ENCODE measurements at places on chromosomes 4 and X.
A peak's percentile ranks its signal among the peaks of the same experiment; 100 is the strongest.

DNA sequence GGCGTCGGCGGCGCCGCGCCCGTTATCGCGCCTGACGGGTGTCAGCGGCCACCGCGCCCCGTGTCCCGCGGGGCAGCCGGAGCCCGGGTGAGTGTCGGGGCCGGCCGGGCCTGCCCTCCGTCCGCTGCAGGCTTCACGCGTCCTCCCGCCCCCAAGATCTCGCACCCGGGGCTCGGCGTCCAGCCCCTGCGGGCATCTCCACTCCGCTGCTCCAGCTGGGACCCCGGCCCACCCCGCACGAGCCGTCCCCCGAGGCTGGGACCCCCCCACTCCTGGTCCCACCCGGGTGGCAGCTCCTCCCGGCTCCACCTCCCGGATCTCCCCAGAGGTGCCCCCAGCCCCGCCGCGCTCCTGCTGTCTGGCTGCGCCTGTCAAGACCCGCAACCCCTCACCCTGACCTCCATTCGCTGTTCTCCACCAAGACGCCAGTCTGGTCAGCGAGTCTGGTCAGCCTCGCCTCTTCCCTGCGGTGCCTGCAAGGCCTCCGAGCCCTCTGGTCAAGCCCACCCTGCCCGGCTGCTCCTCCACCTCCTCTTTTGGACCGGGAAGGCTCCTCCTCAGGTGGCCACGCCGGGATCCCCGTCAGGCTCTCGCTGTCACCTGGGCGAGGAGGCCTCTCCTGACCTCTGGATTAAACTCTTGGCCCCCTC is 66.0 kb upstream of the NKX1-1 start:
- no peak for DNase-seq

DNA sequence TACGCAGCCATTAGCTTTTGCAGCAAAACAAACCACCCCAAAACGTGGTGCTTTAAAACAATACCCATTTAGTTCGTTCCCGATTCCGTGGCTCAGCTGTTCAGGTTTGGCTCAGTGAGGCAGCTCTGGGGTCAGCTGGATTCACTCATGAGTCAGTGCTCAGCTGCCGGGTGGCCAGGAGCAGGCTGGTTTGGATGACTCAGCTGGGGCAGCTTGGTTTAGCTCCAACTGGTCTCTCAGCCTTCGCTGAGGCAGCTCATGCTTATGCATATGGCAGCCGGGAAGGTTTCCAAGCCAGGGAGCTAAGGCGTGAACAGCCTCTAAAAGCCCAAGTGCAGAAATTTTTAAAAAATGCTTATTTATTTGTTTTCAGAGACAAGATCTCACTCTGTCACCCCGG is 13.3 kb upstream of the CD99 start:
- DNase-seq: peak; percentile 99

GRCh38 chrX:149513825-149514428 is 8.8 kb upstream of the IDS start:
- peak; percentile 45 for DNase-seq

DNA sequence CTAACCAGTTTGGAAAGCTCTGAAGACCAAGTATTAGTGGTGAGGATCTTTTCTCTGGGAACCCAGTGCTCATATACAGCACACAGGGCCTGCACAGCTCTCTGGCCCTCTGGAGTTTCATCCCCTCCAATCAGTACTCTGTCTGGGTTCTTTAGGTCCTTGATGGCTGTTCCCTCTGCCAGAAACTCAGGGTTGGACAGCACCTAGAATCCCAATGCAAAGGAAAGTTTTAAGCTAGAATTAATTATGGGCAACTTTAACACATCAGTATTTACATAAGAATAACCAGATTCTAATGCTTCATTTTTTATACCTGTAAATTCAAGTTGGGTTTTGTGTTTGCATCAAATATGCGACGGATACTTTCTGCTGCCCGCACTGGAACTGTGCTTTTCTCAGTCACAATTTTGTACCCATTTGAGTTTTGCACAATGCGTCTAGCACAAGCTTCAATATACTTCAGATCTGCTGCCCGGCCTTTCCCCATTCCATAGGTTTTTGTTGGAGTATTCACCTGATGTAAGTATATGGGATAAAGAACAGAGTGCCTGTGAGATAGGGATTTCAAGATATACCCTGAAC is 16.8 kb downstream of the UGDH start:
- DNase-seq: no peak

DNA sequence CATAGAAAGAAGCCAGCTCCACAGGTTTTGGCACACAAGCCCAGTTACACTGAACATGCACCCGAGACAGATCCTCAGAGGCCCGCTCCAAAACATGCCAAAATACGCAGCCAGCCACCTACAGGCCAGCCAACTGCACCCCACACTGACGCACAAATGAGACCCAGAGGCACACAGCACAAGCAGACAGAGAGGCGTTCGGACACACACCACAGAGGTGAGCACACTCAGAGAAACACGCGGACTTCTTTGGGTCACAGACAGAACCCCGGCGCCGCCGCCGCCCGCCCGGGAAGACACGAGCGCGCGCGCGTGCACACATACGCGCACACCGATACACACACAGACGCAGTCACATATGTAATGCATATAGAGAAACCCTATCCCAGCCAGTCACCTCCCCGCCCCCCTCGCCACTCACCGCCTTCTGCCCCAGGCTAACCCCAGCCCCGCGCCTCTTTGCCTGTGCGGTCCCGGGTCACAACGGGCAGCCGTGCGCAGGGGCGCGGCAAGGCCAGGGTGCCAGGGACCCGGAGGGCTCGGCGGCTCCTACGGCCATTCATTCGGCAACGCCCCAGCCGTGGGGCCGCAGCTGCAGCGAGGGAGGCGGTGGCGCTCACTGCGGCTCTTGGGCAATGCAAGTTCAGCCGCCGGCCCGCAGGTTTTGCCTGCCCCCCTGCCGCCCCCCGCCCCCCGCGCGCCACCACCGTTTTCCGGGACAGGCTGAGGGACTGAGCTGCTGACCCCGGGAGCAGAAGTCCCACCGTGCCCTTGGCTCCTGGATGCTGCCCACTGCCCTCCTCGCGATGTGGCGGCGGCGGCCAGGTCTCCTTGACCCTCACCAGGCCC is 553 bp downstream of the SEPTIN6 start:
- peak; percentile 14 for DNase-seq

DNA sequence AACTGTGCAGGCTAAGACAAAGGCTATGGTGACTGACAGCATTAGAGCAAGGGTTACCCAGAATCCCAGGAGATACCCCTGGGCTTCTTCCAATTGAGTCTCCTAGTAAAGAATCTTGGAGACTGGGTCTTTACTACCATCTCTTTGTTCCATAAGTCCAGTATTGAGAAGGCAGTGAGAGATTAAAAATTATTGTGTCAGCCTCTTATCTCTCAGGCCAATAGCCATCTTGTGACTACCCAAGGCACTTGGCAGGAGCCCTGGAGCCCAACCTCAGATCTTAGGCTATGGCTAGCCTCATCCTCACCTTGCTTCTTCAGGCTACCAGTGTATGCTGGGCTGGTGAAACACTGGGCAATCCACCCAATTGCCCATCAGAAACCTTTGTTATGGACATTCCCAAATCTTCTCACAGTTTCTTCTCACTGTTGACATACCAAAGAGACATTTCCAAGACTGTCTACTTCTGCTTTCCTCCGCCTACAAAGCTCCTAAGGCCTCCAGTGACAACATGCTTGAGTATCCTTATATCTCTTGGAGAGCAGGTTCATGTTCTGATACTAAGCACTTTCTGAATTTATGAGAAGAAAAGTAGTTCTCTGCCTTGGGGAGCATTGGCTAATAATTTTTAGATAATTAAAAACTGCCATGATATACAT is 76.3 kb upstream of the STIM2 start:
- no peak for DNase-seq

DNA sequence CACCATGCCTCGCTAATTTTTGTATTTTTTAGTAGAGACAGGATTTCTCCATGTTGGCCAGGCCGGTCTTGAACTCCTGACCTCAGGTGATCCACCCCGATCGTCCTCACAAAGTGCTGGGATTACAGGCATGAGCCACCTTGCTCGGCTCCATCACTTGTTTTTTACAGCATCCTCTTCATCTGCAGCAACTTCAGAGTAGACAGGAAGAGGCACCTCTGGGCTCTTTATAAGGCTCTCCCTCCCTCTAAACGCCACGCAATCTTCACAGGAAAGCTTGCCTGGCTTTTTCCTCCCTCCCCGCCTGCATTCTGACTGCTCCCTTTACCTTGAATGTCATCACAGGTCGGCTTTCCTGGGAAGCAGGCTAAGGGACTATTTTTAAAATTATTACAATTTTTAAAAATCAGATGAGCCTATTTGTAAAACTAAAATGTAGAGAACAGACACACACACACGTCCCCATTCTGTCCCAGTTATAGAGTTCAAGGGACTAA is 111.5 kb upstream of the LDB2 start:
- DNase-seq: no peak

DNA sequence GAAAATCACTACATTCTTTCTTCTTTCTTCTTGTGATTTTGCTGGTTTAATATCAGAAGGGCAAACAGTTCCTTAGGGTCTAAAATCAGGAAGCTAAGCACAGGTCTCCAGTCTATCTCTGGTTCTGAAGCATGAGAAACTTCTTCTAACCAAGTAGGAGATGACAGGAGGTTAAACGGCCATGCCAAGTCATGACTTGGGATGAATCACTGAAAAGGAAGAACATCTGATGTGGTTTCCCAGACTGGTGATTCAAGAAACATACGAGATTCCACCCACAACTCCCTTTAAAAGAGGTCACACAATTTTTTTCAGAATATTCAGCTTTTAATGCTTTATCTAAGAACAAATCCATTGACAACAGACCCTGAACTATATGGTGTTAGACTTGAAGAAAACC is 684.0 kb upstream of the PRKX start:
- no peak for DNase-seq

DNA sequence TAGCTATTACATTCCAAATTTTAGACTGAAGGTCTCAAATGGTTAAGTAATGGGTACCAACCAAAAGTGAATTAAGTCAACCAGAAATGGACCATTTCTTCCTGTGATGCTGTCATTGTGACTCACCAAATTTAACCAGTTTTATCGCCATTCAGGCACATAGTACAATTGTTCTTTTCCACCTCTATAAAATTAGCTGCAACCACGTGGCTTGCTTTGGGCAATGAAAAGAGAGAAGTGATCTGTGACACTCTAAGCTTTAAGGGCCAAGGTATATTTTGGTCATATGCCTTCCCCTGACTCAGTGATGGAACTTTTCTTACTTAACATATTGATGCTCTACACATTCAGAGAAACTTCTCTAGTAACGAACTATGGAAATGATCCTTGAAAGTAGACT is 20.3 kb upstream of the PHF8 start:
- DNase-seq: no peak

GRCh38 chr4:76960014-76960413 is 10.5 kb downstream of the SEPTIN11 start:
- DNase-seq: no peak

GRCh38 chr4:119300101-119300978 is 21.6 kb downstream of the FABP2 start:
- DNase-seq: peak; percentile 94

DNA sequence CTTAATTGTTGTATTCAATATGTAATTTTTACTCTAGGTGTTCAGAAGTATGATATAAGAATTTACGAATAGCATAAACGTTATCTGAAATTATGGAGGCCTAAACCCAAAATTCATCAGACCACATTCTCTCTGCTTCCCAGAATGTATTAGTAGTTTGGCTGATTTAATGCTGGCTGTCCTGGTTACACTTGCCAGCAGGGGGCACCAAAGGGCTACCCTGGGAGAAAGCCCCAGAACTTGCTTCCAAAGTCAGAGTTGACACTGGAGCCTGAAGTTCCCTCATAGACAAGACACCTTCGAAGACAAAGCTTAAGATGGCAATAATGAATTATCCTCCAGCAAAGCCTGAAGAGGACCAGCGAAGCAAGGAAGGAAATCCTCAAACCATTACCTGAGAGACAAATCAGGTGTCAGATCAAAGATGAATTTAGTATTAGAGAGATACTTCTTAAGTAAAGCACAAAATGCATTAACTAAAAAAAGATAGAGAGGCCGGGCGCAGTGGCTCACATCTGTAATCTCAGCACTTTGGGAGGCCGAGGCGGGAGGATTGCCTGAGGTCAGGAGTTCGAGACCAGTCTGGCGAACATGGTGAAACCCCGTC is 11.3 kb upstream of the ANOS1 start:
- DNase-seq: peak; percentile 47

DNA sequence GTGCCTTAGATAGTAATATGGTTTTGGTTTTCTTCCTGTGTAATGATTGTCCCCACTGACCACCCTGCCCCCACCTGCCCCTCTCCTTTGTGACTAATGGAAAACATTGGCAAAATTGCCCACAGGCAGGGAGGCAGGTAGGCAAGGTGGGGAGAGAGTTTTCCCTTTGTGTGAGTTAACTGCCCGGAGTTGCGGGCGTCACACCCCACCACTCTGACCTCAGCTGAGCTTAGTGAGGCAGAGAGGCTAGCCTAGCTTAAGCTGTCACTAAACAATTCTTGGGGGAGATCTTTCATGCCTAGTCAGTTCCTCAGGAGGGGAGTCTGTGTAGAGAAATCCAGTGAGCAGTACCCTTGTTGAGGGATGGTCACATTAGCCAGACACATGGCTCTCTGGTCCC is 245.3 kb downstream of the BCOR start:
- DNase-seq: no peak

DNA sequence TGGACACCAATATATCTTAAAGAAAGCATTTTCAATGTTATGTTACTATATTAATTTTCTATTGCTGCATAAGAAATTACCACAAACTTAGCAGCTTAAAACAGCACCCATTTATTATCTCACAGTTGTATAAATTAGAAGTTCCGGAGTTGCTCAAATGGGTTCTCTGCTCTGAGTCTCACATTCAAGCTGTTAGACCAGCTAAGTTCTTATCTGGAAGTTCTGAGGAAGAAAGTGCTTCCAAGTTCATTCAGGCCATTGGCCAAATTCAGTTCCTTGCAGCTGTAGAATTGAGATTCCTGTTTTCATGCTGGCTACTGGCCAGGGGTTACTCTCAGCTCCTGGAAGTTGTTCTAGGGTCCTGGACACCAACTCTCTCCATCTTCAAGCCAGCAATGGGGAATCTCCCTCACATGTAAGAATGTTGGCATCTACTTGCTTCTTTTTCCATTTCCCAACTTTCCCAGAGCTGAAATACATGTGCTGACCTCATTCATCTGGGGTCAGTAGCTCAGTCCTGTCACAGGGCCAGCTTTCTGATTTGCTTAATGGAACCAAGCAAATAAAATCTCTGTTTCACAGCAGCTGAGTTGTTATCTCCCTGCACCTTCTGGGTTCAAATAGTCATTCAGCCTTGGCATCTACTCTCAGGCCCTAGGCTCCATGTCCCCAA is 99.6 kb upstream of the INTU start:
- DNase-seq: no peak

DNA sequence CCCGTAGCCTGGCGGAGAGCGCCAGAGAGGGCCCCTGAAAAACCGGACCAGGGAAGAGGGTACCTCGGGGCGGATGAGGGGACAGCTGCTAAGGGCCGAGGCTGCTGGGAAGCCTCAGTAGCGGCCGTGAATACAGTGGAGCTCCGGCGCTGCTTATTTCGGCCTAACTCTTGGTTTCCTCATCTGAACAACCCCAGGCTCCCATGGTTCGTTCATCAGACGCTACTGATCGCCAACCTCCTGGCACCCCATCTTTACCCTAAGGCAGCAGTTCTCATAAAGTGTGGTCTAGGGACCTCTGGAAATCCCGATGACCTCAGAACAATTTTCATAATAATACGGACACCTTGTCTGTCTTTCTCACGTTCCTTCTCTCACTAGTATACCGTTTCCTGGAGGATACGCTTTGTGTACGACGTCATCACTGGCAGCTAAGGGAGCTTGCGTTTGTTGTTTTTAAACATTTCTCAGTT is 645 bp upstream of the RAB28 start:
- no peak for DNase-seq
